Central memory CD8-positive, alpha-beta T cell (primary cell): ENCODE measurements at places on chromosomes 6 and 20.
A peak's percentile ranks its signal among the peaks of the same experiment; 100 is the strongest.

DNA sequence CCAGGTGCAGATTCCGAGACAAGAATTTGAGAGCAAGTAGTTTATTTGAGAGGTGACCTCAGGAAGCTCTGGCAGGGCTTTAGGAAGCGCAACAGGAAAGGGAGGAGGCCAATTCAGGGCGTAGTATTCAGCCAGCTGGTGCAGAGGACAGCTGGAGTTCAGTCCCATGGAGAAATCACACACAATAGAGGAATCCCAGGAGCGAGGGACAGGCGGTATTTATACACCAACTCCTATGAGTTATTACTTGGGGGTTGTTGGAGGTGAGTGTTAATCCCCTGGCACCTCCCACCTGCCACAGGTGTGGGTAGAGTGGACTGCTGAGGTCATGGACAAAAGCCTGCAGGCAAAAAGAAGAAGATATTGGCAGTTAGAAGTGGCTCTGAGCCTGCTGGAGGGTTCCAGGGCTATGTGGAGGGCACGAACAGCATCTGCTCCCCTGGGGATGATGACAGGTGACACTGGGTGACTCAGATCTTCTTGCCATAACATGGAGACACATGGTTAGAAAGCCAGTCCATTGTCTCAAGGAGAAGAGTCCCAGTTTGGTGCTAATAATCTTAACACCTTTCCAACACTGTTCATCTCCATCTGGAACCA, 13.9 kb upstream of the SULF2 start:
- peaks cover 18% of the 10 kb centered on the region for H3K27me3 ChIP-seq

- no peaks in the 10 kb centered on the region for H3K27me3 ChIP-seq
- peaks cover 9% of the 10 kb centered on the region for H3K4me1 ChIP-seq
- H3K4me3 ChIP-seq: no peak overlapping the region
- peaks cover 10% of the 10 kb centered on the region for H3K36me3 ChIP-seq
- DNase-seq: no peak
Observed at GRCh38 chr6:31763619-31763940, 1.1 kb downstream of the SAPCD1 start.

- H3K27ac ChIP-seq: no peak overlapping the region
- no peaks in the 10 kb centered on the region for H3K27me3 ChIP-seq
- DNase-seq: no peak
- H3K4me3 ChIP-seq: no peak overlapping the region
- H3K4me1 ChIP-seq: peaks cover 1% of the 10 kb centered on the region
Observed at GRCh38 chr6:146593986-146594385, 4.8 kb upstream of the ADGB start.

GRCh38 chr6:142165227-142165626, 18.2 kb downstream of the VTA1 start:
- H3K27me3 ChIP-seq: no peaks in the 10 kb centered on the region
- no peak overlapping the region for H3K4me3 ChIP-seq
- H3K27ac ChIP-seq: peak overlapping the region; percentile 29
- peaks cover 23% of the 10 kb centered on the region for H3K36me3 ChIP-seq

- no peak overlapping the region for H3K4me3 ChIP-seq
- H3K4me1 ChIP-seq: no peaks in the 10 kb centered on the region
- H3K27me3 ChIP-seq: peaks cover 5% of the 10 kb centered on the region
Observed at GRCh38 chr6:134480593-134480992, 162.7 kb upstream of the SGK1 start.

DNA sequence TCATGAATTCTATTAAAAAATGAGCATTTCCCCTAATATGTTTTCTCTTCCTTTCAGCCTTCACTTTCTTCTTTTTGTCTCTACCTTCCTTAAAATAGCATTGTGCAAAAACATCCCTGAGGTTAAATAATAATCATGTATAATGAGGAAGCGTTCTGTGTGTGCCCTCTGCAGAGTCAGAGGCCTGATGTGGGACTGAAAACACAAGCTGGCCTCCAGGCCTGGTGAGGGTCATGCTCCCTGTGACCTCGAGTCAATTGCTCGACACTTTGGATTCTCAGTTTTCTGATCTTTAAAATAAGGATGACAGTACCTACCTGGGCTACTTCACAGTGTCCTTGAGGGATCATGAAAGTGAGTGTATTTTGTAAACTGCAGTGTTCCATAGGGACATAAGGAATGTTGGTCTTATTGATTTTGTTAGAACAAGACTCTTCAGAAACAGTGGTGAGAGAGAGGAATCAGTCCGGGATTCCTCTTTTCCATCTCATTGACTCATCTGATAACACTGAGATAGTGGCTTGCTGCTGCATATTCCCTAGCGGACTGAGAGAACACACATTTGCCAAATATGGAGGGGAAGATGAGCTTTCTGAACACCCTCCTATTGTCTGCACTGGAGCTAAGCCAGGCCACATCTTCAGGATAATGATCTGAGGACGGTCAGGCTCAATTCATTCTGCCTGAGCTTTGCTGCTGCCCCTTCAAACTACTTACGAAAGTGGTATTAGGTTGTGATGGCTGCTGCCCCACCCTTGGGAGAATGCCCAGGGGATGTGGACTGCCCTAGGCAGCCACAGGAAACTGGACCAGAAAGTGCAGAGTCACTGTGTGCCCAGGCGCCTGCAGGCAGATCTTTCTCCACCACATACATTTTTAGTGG, 39.6 kb upstream of the PDE7B start:
- H3K27me3 ChIP-seq: no peaks in the 10 kb centered on the region
- no peaks in the 10 kb centered on the region for H3K36me3 ChIP-seq
- H3K4me1 ChIP-seq: no peaks in the 10 kb centered on the region
- H3K27ac ChIP-seq: no peak overlapping the region
- H3K4me3 ChIP-seq: no peak overlapping the region

- DNase-seq: no peak
- H3K4me3 ChIP-seq: no peak overlapping the region
- H3K27me3 ChIP-seq: peaks cover 3% of the 10 kb centered on the region
- H3K36me3 ChIP-seq: no peaks in the 10 kb centered on the region
- H3K4me1 ChIP-seq: no peaks in the 10 kb centered on the region
- no peak overlapping the region for H3K27ac ChIP-seq
Observed at GRCh38 chr6:53573299-53573698, 28.4 kb upstream of the GCLC start.

DNA sequence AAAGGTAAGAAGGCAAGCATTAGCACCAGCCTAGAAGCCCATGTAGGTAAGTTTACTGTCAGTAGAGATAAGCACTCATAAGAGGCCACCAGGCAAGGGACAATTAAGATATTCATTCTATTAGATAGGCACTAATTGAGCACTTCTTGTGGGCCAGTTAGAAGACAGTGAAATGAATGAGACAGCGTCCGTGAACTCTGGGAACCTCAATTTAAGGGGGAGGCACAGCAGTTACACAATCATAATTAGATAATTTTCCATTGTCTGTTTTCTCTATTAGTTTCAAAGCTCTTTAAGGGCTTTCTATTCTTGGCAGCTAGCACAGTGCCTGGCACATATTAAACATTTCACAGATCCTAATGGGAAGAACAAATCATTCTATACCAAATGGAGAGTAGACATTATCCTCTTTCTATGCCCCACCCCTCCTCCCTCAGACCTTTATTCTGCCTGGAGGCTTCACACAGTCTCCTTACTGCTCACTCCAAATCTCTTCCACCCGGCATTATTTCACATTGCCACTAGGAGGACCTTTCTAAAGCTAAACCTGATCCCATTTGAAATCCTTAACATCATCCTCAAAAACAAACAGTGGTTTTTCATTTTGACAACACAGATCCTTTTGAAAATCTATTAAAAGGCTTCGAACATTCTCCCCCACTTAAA, 529.6 kb downstream of the ADGRB3 start:
- H3K36me3 ChIP-seq: no peaks in the 10 kb centered on the region
- DNase-seq: no peak
- no peak overlapping the region for H3K4me3 ChIP-seq
- no peaks in the 10 kb centered on the region for H3K27me3 ChIP-seq
- H3K27ac ChIP-seq: no peak overlapping the region
- H3K4me1 ChIP-seq: no peaks in the 10 kb centered on the region

GRCh38 chr6:132392792-132393191, 8.5 kb downstream of the MOXD1 start:
- H3K27me3 ChIP-seq: peaks cover 42% of the 10 kb centered on the region
- no peak overlapping the region for H3K27ac ChIP-seq
- no peak overlapping the region for H3K4me3 ChIP-seq
- DNase-seq: no peak

GRCh38 chr6:36976931-36977330, 9.1 kb downstream of the MTCH1 start:
- peaks cover 74% of the 10 kb centered on the region for H3K36me3 ChIP-seq
- H3K4me3 ChIP-seq: no peak overlapping the region
- no peak for DNase-seq
- no peaks in the 10 kb centered on the region for H3K27me3 ChIP-seq
- peaks cover 26% of the 10 kb centered on the region for H3K4me1 ChIP-seq

DNA sequence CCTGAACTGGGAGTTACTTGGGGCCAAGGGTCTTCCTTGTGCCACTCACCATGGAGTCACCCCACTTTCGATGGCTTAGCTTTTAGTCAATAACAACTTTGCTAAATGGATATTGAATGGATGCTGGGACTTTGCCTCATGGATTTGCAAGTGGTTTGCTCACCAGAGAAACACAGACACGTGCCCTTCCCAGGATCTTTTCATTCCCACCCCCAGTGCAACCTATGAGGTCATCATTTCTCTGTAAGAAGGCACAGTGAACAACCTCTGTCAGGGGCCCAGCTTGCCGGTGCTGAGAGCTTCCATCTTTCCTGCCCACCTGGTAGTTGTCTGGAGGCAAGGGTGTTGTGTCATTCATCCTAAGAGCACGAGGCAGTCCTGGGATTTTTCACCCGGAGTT, 256.8 kb upstream of the PMEPA1 start:
- no peak overlapping the region for H3K27ac ChIP-seq
- no peak overlapping the region for H3K4me3 ChIP-seq
- peaks cover 68% of the 10 kb centered on the region for H3K27me3 ChIP-seq
- no peaks in the 10 kb centered on the region for H3K4me1 ChIP-seq
- H3K36me3 ChIP-seq: no peaks in the 10 kb centered on the region

GRCh38 chr6:158188591-158188990, 20.4 kb downstream of the GTF2H5 start:
- no peaks in the 10 kb centered on the region for H3K27me3 ChIP-seq
- DNase-seq: no peak
- no peaks in the 10 kb centered on the region for H3K4me1 ChIP-seq

- no peak overlapping the region for H3K4me3 ChIP-seq
- H3K4me1 ChIP-seq: no peaks in the 10 kb centered on the region
- no peaks in the 10 kb centered on the region for H3K36me3 ChIP-seq
Observed at GRCh38 chr6:125358898-125359297, 57.1 kb upstream of the HDDC2 start.

DNA sequence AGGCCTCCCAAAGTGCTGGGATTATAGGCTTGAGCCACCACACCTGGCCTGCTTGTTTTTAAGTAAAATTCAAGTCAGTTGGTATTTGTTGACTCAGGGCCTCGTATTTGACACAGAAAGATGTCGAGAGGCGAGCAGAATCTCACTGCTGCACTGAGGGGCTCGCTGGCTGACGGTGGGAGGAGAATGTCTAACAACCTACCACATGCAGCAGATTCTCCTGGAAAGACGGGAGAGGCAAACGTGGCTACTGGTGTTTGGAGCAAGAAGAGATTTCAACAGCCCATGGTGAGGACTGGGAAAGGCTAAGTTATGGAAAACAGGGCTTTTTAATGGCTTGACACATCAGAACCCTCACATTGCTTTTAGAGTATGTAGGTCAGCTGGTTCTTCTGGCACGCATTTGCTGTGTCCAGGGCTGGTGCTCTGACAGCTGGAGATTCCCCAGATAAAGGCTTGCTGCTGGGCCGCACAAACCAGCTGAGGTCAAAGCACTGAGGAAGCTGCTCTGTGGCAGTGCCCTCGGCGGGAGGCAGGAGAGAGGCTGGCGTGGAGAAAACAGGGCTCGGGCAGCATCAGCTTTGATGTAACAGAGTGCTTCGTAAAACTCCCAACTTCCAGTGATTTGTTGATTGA, 84.2 kb upstream of the FRMD1 start:
- no peak overlapping the region for H3K4me3 ChIP-seq
- peaks cover 30% of the 10 kb centered on the region for H3K27me3 ChIP-seq
- H3K27ac ChIP-seq: no peak overlapping the region
- peaks cover 2% of the 10 kb centered on the region for H3K36me3 ChIP-seq
- H3K4me1 ChIP-seq: peaks cover 7% of the 10 kb centered on the region
- DNase-seq: no peak

DNA sequence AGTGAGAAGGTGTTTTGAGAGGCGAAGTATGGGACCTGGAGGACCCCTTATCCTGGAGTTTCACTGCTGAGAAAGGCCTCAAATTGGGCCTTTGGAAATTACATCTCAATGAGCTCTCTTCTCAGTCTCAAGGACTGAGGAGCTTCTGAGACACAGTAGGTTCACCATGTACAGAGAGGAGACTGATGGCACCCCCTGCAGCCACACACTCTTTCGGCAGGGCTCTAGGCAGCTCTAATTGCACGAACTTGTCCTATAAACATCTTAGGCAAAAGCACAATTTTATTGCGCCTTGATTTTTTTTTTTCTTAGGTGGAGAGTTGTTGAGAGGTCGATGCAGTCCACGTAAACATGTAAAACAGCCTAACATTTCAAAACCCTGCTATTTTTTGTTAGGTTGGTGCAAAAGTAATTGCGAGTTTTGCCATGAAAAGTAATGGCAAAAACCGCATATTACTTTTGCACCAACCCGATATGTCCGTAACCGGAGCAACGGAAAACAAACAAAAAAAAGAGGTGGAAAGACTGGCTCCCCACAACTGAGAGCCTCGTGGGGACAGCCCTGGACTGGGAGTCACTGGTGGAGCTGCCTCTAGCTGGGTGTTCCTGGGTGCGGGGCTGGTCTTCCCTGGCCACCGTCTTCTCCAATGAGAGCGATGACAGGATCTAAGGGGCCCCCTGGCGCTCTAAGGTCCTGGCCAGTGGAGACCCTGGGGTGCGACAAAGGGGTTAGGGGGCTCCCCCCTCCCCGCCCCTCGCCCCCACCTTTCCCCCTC, 84.0 kb upstream of the EYA2 start:
- H3K36me3 ChIP-seq: no peaks in the 10 kb centered on the region
- no peak overlapping the region for H3K27ac ChIP-seq
- H3K4me3 ChIP-seq: no peak overlapping the region
- H3K4me1 ChIP-seq: no peaks in the 10 kb centered on the region
- DNase-seq: no peak

DNA sequence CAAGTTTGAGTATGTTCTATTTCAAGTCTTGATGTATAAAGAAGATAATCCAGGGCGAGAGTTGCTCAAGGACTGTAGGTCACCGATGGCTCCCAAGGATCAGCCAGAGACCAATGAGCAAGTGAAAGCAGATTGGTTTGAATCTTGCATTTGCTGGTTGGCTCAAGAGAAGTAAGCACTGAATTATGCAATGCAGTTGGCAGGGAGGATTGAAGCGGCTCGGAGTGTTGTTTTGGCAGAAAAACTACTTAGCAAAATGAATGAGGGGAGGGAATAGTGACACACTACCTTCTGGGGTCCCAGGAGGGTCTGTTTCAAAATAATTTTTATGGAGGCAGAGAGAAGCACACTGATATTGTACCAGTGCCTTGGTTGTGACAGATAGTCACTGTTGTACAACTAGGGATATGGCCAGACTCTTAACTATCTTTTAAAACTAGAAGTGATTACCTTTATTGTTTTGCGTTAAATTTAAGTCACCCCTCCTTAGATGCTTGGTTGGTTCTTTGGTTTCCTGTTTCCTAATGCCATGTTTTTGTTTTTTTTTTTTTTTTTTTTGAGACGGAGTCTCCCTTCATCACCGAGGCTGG, 15.7 kb downstream of the SASH1 start:
- H3K27ac ChIP-seq: no peak overlapping the region
- H3K27me3 ChIP-seq: peaks cover 26% of the 10 kb centered on the region
- no peaks in the 10 kb centered on the region for H3K36me3 ChIP-seq
